GM12878 (cell line): ENCODE measurements at places on chromosomes 13 and 19. TPM values are rescaled to one million over a fixed set of nuclear protein-coding genes. Genes with fewer than 3 reads are reported as not detected.
A peak's percentile ranks its signal among the peaks of the same experiment; 100 is the strongest.

C19orf67 gene
- total RNA-seq: not detected in 2 replicates

NTN5 gene
- not detected in 2 replicates for total RNA-seq

C19orf33 gene
- not detected in 2 replicates for total RNA-seq

THSD1 gene
- total RNA-seq: 0.13 and 0.15 TPM in 2 replicates

DNA sequence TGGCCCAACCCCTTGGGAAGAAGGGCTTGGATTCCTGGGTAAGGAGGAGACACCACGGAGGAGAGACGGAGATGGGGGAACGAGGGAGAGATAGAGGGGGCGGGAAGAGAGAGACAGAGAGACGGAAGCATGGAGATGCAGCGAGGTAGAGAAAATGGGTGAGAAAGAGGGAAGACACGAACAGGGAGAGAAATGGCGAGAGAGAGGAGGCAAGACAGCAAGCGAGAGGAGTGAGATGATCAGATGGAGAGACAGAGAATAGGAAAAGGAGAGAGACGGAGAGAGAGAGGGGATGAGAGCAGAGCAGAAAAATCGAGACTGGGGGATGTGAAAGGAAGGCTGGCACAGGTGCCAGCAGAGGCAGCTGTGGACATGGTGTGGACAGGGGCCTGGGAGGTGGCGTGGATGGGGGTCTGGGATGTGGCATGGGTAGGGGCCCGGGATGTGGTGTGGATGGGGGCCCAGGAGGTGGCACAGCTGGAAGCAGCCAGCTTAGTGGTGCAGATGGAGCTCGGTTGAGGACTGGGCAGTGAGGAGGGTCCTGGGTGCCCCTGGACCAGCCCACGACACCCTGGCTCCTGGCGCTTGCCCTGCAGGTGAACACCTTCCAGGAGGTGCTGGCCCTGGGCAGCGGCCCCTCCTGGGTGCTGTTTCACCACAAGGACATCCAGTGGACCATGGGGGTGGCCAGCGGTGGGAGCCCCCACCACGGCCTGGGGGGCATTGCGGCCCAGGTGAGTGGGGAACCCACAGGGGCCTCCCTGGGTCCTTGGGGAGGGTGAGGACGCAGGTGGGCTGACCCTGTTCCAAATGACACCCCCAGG lies 33.9 kb downstream of the HPN start:
- DNase-seq: no peak

DNA sequence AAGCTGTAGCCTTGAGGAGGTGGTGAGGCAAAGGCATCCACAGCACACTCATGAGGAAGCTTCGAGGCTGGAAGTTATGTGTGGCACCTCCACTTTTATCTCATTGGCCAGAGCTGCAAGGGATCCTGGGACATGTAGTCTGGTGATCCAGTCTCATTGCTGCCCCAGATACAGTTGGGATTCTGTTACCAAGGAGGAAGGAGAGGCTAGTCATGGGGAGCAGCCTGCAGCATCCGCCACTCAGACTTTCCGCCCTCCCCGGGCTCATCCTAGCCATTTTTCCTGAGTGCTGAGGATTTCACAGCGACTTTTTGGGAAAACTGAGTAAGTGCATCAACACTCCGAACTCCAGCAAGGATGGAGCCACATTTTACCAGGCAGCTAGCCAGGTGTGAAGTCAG lies 74.4 kb downstream of the DPF1 start:
- no peak for DNase-seq

DNA sequence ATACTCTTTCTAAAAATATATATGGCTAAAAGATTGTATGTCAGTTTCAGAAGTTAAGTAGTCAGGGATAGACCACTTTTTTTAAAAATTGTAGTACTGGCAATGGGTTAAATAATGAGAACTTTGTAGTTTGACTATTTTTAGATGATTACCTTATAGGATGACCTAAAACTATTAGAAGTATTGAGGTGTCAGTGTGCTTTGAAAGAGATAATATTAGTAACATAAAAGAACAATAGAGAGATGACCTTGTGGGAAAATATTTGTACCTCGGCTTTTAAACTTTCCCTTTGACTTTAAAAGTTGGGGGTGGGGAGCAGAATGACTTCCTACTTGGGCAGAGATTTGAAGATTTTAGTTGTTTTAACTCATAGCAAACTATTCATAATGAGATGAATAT lies 48.3 kb downstream of the SLAIN1 start:
- DNase-seq: no peak

- DNase-seq: no peak
These were observed 1.6 kb downstream of the ELAVL3 start for GRCh38 chr19:11479090-11479897.

DNA sequence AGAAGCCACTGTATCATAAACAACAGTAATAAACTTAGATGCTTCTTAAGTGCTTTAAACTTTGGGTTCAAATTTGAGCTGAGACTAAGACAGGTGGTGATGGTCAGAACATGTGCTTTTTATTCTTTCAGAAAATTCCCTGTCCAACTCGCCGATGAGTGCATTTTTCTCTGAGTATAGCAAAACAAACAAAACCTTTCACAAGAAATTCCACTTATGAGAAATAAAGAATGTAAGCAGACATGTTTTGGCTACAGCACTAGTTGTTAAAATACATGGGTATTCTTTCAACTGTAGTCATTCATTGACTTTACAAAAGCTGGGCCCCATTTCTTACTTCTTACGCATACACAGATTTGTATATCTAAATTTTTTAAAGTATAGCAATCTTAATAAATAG lies 125.6 kb downstream of the SPRY2 start:
- DNase-seq: no peak

DNA sequence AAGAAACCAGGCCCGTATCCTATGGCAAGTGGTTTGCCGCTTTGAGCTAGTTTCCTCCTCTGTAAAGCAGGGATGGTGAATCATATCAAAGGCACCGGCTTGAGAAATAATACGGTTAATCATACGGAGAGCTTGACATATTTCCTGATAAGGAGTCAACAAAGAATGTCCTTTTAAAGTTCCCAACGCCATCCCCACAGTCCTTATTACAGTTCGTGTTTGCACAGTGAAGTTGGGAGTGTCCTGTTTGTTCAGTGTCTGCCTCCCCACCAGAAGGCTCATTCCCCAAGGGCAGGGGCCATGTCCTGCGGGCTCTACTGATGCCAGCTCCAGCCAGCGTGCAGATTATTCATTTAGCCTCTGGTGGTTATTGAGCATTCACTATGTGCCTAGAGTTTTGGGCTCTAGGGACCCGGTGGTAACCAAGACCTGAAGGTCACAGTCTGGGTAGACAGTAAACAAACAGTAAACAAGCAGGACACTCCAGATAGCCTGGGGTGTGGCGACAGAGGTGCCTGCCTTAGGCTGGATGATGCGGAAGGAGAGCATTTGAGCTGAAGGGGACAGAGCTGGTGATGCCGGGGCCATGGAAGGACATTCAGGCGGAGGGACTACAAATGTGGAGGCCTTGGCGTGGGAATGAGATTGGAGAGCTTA lies 6.3 kb downstream of the GRAMD1A start:
- no peak for DNase-seq

DNA sequence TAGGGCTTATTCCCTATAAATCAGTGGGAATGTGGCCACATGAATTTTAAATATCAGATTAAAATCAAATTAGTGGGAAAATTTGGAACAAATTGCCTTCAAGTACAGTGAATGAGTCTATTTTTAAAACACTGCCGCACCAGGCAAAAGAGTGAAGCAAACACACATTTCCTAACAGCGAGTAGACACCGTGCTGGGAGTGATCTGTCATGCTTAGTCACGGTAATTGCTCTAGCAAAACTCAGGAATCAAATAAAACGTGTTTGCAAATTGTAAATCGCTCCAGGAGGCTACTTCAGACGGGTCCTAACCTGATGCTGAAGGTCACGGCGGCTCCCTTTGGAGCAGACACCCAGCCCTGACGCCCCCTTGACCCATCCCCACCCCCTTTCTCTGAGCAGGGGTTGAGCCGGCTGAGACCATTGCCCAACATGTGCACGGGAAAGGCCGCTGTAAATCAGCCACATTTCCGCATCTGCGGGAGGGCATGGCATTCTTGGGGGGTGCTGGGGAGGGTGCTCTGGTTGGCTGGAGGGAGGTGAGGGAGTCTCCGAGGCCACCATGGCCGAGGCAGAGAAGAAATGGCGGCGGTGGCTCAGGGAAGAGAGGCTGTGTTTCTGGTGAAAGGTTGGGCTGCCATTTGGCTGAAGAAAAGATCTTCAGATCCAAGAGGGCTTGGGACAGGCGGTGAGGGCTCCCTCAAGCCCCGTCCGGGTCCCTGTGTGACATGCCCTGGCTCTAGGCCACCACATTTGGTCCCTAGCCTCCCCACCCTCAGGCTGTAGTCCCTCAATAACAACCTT lies 8.9 kb downstream of the CEBPA start:
- DNase-seq: no peak

- no peak for DNase-seq
These were observed 20.2 kb downstream of the CARM1 start for GRCh38 chr19:10891405-10892086.

GRCh38 chr13:111491021-111491420 lies 170.6 kb downstream of the TEX29 start:
- no peak for DNase-seq

DNA sequence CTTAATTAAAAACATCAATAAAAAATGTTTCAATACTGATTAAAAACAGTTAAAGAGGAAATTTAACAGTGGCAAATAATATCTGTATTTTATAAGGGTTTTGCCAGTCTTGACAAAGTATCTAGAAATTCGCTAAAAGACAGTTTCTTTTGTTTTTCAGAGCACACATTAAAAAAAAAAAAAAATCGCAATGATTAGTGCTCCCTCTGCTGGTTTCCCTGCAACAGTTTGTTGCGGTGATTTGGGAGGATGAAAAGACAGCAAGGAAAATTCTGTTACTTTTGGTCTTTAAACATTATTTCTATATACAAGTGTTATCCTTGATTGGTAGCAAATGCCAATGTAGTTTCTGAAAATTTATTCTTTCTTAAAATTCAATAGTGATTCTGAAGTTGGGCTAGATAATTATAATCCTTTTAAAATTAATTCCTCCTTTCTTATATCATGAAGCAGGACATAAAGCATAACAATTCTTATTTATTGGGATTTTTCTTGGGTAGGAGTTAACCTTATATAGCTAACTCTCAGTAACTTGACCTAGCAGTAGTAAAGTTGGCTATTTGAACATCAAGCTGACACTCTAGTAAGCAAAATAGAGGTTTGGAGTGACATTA lies 23.1 kb upstream of the SPRY2 start:
- no peak for DNase-seq

DNA sequence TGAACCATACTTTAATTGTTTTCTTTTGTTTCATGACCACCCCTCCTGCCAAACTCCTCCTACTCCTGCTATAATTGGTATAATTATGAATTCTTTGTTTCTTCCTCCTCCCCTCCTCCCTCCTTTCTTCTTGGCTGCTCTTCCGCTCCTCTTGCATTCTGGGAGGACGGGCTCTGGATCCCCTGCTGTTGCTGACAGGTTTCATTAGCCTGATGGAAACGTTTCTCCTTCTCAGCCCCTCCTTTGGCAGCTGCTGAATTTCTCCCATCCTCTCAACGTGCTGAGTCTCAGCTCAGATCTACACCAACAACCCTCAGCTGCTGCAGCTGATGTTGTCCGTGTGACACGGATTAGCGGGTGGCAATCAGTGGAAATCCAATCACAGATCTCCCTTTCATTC lies 97.1 kb upstream of the UBAC2 start:
- no peak for DNase-seq

DNA sequence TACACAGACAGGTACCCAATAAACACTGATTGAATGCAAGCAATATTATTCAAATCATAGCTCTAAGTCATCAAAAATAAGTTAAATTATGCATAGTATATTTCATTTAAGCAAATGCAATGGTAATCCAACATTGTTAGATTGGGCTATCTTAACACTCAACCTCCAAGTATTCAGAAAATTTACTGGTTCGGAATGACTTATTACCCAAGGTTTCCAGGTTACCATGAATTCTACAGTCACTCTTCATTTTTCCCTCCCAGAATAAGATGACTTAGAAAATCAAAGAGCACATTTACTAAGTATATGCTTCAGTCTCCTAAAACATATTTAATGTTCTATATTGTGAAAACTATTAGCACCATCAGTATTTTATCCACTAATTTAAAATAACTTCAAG lies 6.0 kb downstream of the UBL3 start:
- DNase-seq: no peak

DNA sequence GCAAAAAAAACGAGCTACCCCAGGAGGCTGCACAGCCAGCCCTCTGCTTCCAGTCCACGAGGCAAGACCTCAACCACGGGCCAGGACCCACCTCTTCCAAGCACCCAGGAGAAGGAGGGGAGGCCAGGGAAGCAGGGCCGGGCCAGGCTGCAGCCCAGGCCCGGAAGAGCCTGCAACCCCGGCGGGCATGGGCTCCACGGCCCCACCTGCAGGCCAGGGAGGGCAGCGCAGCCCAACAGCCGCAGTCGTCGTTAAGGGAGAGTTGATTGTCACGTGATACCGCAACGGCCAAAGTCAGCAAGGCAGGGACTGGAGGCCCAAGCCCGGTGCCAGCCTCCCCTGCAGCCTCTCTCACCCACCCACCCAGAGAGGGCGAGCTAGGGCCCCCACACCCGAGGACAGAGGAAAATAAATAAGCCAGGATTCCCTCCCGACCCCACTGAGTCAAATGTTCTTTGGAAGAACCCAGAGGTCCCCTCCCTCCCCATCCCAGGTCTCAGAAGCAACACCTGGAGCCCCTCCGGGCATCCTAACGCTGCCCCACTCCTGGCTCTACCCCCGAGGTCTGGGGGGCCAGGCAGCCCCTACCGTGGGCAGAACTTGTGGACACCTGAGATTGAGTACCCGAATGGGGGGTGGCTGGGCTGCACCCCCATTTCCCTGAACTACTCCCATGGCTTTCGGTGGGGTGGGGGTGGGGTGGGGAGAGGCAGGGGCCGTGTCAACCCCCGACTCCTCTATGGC lies 5.2 kb upstream of the REXO1 start:
- DNase-seq: peak; percentile 43

- DNase-seq: no peak
These were observed at the start of gene RNF225 for GRCh38 chr19:58395220-58395978. TSS of gene RNF225 (plus strand) at chr19:58395656. CDS start at chr19:58396090, 434 bp downstream.

GRCh38 chr13:30743319-30744055 lies 8.1 kb downstream of the ALOX5AP start:
- no peak for DNase-seq

GRCh38 chr19:46954502-46954992 lies 65.1 kb upstream of the NPAS1 start:
- DNase-seq: no peak

DNA sequence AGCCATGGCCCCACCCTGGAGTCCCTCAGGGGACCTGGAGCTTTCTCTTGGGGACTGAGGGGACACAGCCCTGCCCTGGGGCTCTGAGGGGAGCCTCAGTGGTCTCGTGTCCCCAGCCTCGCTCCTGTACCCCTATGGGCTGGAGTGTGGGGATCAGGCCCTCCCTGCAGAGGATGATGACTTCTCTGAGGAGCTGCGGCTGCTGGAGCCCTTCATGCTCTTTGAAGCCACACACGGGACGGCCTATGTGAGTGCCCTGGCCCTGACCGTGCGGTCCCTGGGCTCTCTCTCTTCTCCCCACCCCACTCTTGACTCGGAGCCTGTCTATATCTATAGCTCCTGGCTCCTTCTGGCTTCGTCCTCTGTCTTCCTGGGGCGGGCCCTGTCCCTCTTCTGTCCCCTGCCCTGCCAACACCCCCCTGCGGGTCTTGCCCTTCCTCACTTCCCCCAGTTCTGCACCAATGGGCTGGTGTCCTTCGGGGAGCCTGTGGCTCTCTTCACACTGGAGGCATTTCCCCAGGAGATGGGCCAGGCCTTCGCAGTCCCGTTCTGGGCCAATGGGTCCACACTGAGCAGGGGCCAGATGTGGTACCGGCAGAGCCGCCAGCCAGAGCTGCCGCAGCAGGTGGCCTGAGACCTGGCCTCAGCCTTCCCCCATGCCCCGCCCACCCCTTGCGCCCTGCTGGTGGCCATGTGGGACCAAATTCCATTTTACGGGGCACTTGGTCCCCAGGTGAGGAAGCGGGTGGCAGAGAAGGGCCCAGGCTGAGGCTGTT lies 33.1 kb downstream of the HPN start:
- DNase-seq: no peak
